ENCODE measurements at places on chromosomes 13 and 19.

- DNase-seq = no peak
Observed at GRCh38 chr13:33518452-33518851, 232.9 kb upstream of the STARD13 start.

- DNase-seq = no peak
Observed at GRCh38 chr19:33388231-33388724, 14.8 kb downstream of the CEBPG start.

DNA sequence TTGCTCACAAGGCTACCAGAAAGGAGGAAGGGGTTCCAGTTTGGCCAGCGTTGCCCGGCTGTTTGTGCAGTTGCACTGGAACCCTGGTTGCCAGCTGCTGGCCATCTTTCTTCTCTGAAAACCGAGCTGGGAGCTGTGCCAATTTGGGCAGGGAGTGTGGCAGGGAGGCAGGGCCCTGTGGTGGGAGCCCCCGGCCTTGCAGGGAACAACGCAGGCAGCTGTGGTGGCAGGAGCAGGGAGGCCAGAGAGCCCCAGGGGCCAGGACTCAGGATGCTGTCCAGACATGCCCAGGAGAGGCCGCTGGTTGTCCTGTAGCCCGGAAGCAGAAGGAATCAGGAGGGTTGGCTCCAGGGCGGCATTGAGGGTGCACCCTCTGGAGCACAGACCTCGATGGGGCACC is 4.8 kb downstream of the KMT5C start:
- peak; percentile 66 for DNase-seq

DNA sequence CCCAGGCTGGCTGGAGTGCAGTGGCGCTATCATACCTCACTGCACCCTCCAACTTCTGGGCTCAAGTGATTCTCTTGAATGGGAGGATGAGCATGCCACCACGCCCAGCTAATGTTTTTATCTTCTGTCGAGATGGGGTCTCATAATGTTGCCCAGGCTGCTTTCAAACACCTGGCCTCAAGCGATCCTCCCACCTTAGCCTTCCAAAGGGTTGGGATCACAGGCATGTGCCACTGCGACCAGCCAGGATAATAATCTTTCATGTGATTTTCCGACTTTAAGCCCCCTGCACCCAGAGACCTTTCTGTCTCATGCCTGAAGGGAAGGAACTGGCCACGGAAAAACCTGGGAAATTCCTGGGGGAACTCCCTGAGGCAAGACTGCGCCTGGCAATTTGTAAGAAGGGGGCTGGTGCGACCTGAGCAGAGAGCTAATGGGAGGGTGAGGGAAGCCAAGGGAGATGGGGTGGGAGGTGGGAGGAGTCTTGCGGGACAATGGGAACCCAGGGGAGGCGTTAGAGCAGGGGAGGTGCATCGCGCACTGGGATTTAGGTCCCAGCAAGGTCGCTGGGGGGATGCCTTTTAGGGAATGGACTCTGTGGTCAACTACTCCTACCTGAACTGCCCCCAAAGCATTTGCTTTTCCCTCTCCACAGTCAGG is 1.2 kb upstream of the CCDC124 start:
- peak; percentile 51 for DNase-seq

DNA sequence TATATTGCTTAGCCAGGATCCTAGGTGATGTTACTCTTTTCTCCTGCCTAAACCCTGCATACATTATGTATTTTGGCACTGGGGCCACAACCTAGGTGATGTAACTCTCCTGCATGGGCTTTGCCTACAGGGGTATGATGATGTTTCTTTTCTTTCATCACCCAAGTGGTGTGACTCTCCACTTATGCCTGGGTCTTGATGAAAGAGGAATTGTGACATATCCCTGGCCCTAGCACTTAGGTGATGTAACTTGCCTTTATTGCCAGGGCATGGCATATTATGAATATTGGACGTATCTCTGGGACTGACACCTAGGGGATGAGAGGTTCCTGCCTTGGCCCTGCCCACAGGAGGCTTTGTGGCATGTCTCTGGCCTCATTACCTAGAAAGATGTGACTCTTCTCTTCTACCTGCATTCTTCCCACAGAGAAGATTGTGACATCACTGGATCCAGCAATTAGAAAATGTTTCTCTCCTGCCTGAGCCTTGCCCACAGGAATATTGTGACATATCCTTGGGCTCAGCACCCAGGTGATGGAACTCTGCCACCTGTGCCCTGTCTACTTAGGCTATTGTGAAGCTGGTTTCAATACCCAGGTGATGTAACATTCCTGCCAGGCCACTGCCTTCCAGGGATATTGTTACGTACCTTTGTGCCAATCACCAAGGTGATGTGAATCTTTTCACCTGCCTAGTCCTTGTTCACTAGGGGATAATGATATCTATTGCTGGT is 27.3 kb upstream of the ZNF254 start:
- DNase-seq = no peak

- no peak for DNase-seq
Observed at GRCh38 chr19:56986386-56986785, 133.4 kb upstream of the USP29 start.

DNA sequence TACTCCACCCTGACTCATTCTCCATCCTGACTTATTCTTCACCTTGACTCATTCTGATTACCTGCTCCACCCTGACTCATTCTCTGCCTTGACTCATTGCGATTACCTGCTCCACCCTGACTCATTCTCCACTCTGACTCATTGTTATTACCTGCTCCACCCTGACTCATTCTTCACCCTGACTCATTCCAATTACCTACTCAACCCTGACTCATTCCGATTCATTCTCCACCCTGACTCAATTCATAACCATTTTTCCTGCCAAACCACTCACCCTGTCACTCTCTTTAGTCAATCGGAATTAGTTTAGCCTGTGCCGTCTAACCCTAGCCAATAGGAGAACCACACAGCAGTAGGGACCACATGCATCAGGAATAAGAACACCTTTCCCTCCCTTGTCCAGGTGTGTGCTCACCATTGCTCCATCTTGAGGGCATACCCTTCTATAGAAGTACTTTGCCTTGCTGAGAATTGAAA is 1227.4 kb upstream of the PCDH20 start:
- DNase-seq = no peak

DNA sequence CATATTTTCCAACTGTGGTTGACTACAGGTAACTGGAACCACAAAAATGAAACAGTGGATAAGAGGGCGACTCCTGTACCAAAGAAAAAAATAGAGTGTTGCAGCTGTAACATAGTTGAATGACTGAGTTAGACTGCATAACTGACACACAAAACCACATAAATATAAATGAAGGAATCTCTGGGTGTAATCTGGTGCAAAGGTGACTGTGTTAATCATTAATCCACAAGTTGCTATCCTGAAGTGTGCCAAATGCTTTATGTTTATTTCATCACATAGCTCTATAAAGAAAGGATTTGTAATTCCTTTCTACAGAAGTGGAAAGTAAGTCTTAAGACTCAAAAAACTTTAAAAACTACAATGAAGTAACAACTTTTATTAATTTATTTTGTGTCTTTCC is 6.0 kb upstream of the GJB2 start:
- no peak for DNase-seq

GRCh38 chr19:6230991-6231448 is 48.8 kb downstream of the MLLT1 start:
- no peak for DNase-seq

DNA sequence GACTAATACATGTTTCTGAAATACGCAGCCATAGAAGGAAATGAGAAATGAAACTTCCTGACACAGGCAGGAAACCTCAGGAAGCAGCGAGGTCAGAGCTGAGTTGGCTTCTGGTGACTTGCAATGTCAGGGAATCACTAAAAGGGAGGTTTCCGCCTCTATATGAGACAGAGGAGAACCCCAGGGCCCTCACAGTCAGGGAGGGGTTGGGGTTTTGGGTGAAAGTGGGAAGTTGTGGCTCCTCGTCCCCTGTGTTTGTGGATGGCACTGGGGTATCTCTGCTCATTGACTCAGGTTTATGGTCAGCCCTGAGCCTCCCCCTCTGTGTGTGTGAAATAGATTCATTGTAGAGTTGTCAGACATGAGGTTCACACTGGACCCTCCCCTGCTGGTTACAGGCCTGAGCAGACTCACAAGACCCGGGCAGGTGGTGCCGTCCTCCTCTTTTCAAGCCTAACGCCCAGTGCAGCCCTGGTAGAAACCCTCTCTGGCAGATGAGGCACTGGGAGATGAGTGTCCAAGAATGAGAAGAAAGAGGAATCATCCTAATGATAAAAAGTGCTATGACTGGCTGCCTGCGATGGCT is 5.5 kb upstream of the LILRA6 start:
- no peak for DNase-seq

DNA sequence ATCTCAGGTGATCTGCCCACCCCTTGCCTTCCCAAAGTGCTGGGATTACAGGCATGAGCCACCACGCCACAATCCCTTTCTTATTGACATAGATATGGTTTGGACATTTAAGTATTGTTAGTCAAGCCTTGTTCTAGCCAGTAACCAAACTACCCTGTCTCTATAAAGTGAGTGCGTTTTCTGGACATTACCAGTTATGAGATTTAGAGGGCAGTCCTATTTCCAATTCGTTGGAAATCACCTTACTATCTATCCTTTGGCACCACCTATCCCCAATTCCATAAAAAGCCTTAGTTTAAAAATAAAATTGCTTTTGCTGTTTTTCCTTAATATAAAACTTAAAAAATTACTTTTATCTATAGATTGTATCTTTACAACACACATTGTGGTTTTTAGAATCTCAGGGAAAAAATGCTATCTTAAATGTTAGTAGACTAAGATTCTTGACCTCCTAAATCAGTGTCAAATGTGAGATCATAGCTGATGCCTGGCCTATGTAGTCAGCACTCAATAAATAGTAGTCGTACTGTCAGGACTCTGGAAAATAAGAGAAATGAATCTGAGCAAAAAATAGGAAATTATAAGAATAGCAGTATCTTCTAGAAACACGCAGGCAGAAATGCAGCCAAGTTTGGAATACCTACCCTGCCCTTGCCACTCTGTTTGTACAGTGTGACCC is 57.0 kb downstream of the NUFIP1 start:
- no peak for DNase-seq

DNA sequence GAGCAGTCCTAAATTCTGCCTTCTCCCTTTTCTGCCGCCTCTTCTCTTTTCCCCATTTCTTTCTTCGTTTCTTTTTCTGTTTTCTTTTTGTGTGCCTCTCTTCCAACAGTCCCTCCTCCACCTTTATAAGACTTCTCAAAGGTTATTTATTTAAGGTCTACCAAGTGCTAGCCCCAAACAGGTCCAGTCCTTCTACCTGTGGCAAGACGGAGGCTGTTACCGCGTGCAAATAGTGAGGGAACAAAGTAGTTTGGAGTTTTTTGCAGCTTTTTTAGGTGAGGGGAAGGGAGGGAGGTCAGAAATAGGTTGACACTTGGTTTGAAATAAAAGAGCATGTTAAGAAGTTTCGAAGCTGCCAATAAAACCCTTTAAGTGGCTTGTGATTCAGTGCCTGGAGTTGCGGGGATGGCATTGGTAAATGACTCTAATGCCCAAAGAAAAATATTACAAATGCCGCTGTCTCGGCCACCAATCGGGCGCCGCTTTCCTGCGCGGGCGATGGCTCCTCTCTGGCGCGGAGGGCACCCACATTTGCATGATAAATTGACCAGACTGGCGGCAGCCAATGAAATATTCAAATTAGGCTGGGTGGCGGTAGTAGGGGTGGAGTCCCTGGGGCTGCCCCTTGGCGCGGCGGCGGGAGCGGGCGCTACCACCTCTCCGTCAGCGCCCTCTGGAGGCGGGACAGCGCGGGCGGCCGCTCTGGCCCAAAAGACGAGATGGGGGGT is 7.5 kb upstream of the TSHZ3 start:
- no peak for DNase-seq

DNA sequence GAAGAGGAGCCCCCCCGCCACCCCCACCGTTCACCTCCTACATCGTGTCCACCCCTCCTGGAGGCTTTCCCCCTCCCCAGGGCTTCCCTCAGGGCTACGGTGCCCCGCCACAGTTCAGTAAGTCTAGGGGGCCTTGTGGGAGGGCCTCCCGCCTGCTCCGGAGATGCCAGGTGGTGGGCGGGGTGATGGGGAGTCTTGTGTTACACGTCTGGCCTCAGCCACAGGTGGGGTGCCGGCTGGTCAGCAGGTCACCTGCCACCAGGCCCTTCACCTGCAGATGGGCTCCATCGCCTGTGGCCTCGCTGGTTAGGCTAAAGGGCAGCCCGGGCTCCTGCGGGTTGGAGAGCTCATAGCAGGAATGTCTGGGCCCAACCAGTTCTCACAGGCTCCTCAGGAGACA is 8.0 kb upstream of the RPS15 start:
- DNase-seq = no peak

- no peak for DNase-seq
Observed at GRCh38 chr13:98267080-98267912, 90.2 kb upstream of the RNF113B start.

GRCh38 chr13:33096886-33097605 is 80.8 kb downstream of the KL start:
- no peak for DNase-seq

- DNase-seq = no peak
Observed at GRCh38 chr13:61258185-61258584, 157.5 kb downstream of the PCDH20 start.

- DNase-seq = peak; percentile 4
Observed at GRCh38 chr13:24605923-24606372, 74.3 kb upstream of the ATP12A start.

GRCh38 chr13:98342953-98343352 is 165.9 kb upstream of the RNF113B start:
- no peak for DNase-seq

DNA sequence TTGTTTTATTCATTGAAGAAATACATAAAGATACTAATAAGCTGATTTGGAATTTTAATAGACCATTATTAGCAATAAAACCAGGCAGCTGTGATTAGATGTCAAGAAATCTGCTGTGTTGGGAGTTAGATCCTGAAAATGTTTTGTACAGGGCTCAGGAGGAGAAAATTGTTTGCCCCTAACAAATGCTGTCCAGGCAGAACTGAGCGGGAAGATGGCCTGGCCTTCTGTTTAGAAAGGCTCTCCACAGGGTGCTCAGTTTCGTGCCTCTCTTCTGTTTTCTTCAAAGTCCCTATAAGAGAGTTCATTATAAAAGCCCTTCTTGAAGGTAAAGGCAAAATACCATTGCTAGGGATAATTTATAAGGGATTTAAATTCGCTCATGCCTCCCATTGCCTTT is 64.1 kb downstream of the ERCC5 start:
- DNase-seq = no peak

DNA sequence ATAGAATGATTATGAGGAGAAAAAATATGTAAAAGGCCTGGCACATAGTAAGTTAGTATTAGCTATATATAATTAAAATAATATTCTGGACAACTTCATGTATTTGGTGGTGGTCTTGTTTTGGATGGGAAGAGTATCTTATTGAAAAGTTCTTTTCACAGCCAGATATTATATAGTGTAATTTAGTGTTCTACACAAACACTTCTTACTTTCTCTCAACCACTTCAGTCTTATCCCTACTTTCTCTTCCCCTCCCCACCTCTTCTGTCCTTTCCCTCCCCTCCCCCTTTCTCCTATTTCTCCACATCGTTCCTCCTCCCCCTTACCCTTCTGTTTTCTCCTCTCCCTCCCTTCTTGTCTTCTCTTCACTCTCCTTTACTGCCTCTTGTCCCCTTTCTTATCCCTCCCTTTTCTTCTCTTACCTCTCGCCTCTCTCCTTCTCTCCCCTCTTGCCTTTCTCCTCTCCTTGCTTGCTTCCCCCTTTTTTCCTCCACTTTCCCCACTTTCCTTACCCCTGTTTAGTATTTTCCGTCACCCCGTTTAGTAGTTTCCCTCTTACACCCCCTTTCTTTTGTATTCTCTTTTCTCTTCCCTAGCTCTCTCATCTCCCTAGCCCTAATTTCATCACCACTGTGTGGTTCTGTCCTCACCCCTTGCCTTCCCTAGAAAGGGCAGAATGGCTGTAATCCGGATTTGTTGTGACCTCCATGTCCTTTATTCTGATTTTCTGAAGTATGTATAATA is 107.2 kb upstream of the MLNR start:
- no peak for DNase-seq

- peak; percentile 72 for DNase-seq
Observed at GRCh38 chr19:5338656-5339197, 1.9 kb downstream of the PTPRS start.
